Placental pericyte (primary cell): ENCODE measurements at places on chromosomes 1 and 21. TPM values are rescaled to one million over a fixed set of nuclear protein-coding genes. Genes with fewer than 3 reads are reported as not detected.

The HUNK gene
- 0.43 TPM in 1 of 2 replicates, not detected in the other for total RNA-seq

The PRDM16 gene
- total RNA-seq: 1.3 TPM in 1 of 2 replicates, not detected in the other

The CFH gene
- 8.6 and 10.5 TPM in 2 replicates for total RNA-seq

The AJAP1 gene
- 1.3 TPM in 2 replicates for total RNA-seq

The LIN28A gene
- total RNA-seq: not detected in 2 replicates

The ETS2 gene
- 66.1 and 69.8 TPM in 2 replicates for total RNA-seq

The FCRL6 gene
- total RNA-seq: not detected in 2 replicates

The BSND gene
- not detected in 2 replicates for total RNA-seq

The PBX1 gene
- 36.5 and 70.7 TPM in 2 replicates for total RNA-seq

The LRRC71 gene
- total RNA-seq: 0.14 TPM in 1 of 2 replicates, not detected in the other

The ELF3 gene
- 0.29 and 5.3 TPM in 2 replicates for total RNA-seq

The DCST1 gene
- not detected in 2 replicates for total RNA-seq

The TSSK3 gene
- 0.57 and 1.3 TPM in 2 replicates for total RNA-seq

The PACC1 gene
- total RNA-seq: 9.8 and 14.3 TPM in 2 replicates

The GBP7 gene
- total RNA-seq: not detected in 2 replicates

The OR2W3 gene
- 1.4 and 1.8 TPM in 2 replicates for total RNA-seq

The C1orf115 gene
- 1.3 and 2.4 TPM in 2 replicates for total RNA-seq
